ENCODE measurements at places on chromosomes 3 and 15.

- no peak for DNase-seq
Measured at GRCh38 chr15:43270676-43271306, 4.1 kb upstream of the TGM5 start.

GRCh38 chr3:102614585-102614984 is 179.8 kb downstream of the ZPLD1 start:
- DNase-seq, result no peak

- DNase-seq, result no peak
Measured at GRCh38 chr15:66702787-66703539, 927 bp downstream of the SMAD6 start.

DNA sequence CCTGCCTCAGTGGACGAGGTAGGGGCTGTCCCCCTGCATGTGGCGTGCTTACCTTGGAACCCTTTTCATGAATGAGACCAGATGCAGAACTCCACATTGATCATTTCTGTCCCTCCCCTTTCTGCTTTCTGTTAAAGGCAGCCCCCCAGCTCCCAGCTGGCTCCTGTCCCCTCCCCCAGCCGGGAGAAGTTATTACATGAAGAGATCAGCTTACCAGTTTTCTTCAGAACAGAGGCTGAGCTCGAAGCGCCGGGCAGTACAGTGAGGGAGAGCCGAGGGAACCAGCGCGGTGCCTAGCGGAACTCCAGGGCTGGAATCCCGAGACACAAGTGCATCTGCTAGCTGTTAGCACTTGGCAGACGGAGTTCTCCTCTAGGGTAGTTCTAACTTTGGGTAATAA is 263.3 kb upstream of the NR2E3 start:
- DNase-seq, result no peak

DNA sequence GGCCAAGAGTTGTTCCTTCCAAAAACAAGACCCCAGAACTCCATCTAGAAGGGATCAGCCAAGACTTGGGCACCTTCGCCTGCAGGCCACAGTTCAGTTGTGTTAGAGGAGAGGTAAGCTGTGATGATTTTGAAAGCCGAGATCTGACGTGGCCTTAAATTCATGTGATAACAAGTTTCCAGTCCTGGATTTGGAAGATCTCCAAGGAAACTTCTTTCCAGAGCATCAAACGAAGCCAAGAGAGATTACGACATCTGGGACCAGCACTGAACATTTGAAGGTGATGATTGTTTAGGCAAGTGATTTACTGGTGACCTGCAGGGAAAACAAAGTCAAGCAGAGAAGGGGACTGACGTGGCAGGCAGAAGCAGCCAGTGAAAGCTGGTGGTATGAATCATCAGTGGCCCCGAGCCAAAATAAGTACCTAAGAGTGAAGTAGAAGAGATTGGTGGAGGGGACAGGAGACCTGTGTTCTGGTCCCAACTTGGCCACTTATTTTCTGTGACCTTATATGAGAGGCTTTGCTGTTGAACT is 339.0 kb upstream of the PROK2 start:
- DNase-seq, result no peak

GRCh38 chr3:183464480-183464879 is 36.1 kb upstream of the MCF2L2 start:
- DNase-seq, result no peak

- no peak for DNase-seq
Measured at GRCh38 chr15:77075528-77075927, 4.6 kb upstream of the TSPAN3 start.

- no peak for DNase-seq
Measured at GRCh38 chr3:145058483-145058882, 1086.9 kb downstream of the DIPK2A start.

- DNase-seq, result no peak
Measured at GRCh38 chr3:11391174-11391879, 119.1 kb downstream of the ATG7 start.

DNA sequence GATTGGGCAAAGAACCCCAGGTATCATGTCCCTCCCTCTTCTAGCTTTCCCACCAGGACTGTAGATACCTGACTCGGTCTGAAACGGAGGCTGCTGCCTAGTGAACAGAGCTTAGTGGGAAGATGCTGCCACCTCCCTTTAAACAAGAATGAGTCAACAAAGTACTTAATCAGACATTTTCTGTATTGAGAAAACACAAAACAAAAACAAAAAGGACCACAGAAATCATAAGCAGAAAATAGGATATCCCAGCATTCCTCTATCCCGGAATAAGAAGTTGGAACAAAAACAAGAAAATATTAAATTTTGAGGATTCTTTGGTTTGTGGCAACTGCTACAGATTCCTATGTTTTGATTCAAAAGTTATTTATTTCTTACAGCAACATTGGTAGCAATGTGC is 51.7 kb upstream of the COL8A1 start:
- DNase-seq, result no peak

GRCh38 chr15:72280751-72281150 is 8.4 kb upstream of the PARP6 start:
- DNase-seq, result no peak

DNA sequence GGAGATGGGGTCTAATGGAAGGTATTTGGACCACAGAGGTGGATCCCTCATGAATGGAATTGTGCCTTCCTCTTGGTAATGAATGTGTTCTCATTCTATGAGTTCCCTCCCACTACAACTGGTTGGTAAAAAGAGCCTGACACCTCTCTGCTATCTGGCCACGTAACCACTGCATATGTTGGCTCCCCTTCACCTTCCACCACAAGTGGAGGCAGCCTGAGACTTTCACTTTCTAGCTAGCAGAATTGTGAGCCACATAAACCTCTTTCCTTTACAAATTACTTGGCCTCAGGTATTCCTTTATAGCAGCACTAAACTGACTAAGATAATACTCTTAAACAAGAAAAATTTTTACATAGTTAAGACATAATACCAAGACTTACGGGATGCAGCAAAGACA is 155.3 kb downstream of the NR1I2 start:
- DNase-seq, result peak; percentile 50
